ENCODE measurements at places on chromosomes 6 and 20. TPM values are rescaled to one million over a fixed set of nuclear protein-coding genes. Genes with fewer than 3 reads are reported as not detected.

The ID4 gene
- 0.66 TPM for total RNA-seq

The DEFB126 gene
- total RNA-seq: not detected

The KIF6 gene
- total RNA-seq: 0.22 TPM

The RBBP8NL gene
- not detected for total RNA-seq

The LCA5 gene
- total RNA-seq: 6.2 TPM

The RIMS1 gene
- total RNA-seq: 0.24 TPM

The HRH3 gene
- 0.15 TPM for total RNA-seq

The SIM1 gene
- total RNA-seq: 1.2 TPM

The GRIK2 gene
- total RNA-seq: 0.22 TPM

The NKX2-4 gene
- 3.9 TPM for total RNA-seq

The APCDD1L gene
- total RNA-seq: not detected

The TGM3 gene
- not detected for total RNA-seq

The TREML1 gene
- 0.10 TPM for total RNA-seq

The PLA2G7 gene
- not detected for total RNA-seq

The STMND1 gene
- total RNA-seq: not detected

The SLC17A4 gene
- total RNA-seq: not detected

The SLC17A2 gene
- not detected for total RNA-seq

GRCh38 chr6:41900861-41901260 lies 5.7 kb upstream of the USP49 start:
- no peak for DNase-seq

GRCh38 chr6:108029226-108029921 lies 45.2 kb downstream of the OSTM1 start:
- DNase-seq: no peak

GRCh38 chr20:51172558-51173428 lies 149.9 kb upstream of the KCNG1 start:
- no peak for DNase-seq

- no peak for DNase-seq
Observed at GRCh38 chr6:41646026-41646795, 7.9 kb downstream of the MDFI start.

DNA sequence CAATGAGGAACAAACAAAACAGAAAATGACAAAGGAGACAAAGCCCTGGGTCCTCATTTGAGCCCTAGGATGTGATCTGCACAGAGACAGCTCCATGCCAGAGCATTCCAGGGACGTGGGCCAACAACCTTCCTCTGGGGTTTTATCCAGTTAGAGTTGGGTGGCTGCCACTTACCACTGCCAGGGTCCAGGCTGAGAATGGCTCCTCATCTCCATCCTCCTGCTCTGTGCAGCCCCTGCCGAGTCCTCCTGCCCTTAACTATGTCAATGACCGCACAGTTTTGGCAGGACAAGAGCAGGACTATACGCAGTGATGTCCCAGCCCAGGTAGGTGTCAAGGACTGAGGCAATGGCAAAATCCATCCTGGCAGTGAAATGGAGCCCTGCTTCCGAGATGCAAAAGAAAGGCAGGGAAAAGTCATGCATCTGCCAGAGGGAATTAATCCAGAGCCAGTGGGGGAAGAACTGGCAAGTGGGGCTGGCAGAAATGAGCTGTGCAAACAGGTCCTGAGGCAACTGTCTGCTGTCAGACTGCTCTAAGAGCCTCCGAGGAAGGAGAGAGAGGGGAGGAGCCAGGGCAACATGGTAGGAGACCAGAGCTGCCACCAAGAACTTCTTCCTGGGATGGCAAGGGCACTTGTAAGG lies 449.4 kb downstream of the PTPRT start:
- DNase-seq: no peak

DNA sequence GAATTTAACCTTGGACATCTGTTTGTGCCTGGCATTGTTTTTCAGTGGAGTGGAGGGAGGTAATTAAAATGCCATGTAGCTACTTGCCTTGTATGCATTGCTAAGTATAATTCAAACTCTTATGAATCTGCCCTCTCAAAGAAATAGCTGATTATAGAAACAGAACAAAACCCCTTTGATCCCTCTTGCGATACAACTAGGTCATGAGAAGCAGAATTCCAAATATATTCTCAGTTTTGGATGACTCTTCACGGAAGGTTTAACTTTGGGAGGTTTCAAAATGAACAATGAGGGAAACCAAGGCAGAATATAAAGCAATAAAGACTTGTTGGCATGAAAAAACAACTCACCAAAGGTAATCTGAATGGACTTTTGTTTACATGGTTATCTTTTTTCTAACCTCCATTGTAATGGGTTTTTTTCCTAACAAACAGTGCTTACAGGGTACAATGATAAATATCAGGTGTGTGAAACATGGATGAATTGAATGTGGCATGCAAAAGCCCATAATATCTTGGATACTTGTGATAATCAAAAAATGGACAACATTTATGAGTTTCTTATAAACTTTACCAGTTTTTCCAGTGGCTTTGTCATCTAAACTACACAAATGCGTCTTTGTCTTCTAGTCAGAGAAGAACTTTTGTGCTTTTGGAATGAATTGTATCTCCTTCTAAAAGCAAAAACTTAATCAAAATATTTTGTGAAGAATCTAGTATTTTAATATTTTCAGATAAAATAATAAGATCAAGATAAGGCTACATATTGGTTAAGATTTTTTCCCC lies 15.7 kb upstream of the HEY2 start:
- DNase-seq: no peak

GRCh38 chr6:32565511-32565910 lies 24.1 kb downstream of the HLA-DRB1 start:
- no peak for DNase-seq

GRCh38 chr6:110858016-110858415 lies 16.6 kb upstream of the AMD1 start:
- no peak for DNase-seq

- DNase-seq: no peak
Observed at GRCh38 chr6:63346217-63346835, 26.5 kb upstream of the LGSN start.

- DNase-seq: no peak
Observed at GRCh38 chr6:18368277-18369105, 18.7 kb upstream of the RNF144B start.

DNA sequence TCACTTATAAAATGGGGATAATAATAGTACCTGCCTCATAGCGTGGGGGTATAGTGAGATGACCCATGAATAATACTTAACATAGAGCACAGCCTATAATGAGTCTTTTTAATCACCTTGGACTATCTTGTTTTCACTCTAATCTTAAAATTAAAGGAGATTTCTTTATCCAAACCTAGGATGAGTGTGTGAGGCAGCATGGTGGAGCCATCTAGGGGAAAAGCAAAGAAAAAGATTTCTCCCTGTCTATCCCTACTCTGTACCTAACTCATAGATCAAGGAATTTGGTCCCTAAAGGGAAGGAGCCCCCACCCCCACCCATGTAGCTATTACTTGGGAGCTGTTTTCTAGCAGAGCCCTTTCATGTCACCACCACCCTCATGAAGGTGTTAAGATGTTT lies 45.2 kb upstream of the PAK5 start:
- no peak for DNase-seq

DNA sequence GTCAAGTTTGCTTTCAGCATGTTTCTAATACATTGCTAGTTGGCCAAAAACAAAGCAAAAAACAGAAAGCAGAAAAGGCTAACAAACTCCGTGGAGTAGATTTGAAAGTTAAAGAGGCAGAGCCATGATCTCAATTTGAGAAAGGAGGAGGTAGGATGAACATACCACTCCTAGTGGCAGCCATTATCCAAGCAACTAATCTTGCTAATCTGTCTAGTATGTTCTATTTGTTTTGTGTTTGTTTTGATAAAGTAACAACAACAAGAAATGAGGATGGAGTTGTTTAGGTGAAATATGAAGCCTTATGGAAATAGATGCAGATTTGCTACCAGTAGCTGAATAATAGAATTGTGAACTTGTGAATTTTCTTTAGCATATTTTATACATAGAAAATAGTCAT lies 295.5 kb upstream of the PRDM1 start:
- no peak for DNase-seq

DNA sequence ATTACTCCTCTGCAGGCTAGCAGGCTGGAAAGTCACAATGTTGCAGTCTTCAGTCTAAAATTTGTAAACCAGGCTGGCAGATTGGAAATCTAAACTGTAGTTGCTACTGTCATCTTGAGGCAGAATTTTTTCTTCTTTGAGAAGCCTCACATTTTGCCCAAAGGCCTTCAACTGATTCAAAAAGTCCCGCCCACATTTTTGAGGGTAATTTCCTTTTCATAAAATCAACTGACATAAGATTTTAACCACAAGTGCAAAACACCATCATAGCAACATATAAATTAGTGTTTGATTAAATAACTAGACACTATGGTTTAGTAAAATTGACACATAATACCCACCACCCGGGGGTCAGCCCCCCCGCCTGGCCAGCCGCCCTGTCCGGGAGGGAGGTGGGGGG lies 28.4 kb downstream of the HLA-C start:
- no peak for DNase-seq

DNA sequence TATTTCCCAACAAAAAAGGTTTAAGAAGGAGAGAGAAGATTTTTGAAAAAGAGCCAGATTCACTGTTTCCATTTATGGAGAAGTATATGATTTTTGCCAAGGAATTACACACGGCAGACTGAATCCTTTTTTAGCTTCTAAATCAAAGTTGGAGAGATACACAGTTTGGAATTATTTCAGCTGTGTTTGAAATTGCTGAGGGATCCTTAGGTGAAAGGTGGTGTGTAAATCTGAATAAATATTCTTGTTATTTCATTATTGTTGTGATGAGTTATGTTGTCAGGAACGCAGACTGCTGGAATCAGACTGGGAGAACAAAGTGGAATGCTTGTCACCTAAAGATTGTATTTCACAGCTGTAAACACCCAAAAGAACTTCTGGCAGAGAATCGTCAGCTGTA lies 168.5 kb upstream of the AKIRIN2 start:
- no peak for DNase-seq

DNA sequence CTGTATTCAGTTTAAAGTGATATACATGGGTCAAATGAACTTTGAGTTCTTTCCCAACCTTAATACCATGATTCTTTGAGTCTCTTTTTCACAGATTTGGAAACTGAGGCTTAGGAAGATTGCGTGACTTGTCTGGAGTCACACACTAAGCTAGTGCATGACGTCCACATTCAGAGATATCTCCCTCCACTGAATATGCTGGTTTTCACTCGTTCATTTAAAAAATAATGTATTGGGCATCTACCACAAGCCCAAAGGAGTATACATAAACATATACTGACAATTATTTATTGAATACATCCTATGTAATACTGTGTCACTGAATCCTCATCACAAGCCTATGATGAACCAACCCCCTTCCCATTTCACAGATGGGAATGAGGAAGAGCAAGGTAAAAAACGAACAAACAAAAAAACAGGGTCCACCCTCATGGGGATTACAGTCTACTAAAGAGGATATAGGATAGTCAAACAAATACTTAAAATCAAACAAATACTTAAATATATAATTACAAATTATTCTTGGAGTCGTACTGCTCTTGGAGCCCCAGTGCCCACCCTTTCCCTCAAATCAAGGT lies 611 bp upstream of the TM9SF4 start:
- no peak for DNase-seq

DNA sequence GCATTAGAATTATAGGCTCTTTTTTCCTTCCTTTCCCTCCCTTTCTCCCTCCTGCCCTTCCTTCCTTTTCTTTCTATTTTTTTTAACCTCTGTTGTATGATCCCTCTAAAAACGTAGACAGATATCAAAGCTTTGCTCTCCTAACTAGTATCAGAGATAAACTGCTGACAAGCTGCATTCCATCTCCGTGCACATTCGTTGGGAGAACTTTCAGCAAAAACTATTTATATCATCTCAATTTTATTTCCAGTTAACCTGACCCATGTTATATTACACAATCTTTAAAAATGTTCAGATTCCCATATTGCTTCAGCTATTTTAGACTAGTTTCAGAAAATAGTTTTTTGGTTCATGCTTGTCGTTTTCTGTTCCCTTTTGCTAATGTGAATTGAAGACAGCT lies 47.3 kb downstream of the RNF217 start:
- DNase-seq: no peak

DNA sequence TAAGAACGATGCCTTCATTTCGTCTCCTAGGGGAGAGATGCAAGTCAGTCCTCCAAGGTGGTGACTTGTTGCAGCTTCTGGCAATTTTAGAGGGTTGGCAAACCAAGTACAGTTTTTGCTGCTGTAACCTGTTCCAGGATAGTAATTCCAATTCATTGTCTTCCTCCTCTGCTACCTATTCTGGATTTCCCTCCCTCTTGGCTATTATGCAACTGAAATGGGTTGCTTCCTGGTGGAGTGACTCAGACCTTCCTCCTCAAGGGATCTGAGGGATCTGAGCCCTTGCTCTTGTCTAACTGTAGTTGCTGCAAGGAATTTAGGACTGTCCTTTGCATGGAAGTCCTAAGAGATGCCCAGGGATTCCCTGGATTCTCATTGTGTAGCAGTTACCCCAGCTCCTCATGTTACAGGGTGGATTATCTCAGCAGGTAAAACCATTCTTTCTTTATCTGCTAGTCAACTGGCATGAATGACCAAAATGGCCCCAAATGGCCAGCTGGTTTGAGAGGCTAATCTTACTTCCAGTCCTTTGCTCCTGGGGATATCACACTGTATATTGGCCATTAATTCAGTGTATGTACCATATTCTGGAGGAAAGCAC lies 17.6 kb upstream of the ELMO2 start:
- DNase-seq: no peak

DNA sequence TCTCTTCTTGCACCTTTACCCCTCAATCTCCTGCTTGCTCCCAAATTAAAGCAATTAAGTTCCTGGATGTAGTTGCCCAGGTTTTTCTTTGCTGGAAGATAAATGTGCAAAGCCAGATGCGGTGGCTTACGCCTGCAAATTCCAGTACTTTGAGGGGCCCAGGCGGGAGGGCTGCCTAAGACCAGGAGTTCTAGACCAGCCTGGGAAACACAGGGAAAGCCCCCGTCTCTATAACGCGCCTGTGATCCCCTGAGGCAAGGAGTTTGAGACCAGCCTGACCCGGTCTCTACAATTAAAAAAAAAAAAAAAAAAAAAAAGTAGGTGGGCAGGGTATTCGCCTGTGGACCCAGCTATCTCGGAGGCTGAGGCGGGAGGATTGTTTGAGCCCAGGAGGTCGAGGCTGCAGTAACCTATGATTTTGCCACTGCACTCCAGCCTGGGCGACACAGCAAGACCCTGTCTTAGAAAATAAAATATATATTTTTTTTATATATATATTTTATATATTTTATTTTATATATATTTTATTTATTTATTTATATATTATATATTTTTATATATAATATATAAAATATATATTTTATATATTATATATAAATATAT lies 461 bp upstream of the DCDC2 start:
- no peak for DNase-seq

- DNase-seq: peak; percentile 77
Observed at GRCh38 chr6:41502917-41503671, 43.1 kb upstream of the FOXP4 start.

All from SJCRH30 (cell line).